ENCODE measurements at places on chromosomes 16 and 17.

- peak; percentile 9 for DNase-seq
These were observed 91.5 kb upstream of the TMEM97 start for GRCh38 chr17:28227316-28228108.

- DNase-seq = peak; percentile 88
These were observed 27.6 kb downstream of the STAT5B start for GRCh38 chr17:42248351-42249179.

DNA sequence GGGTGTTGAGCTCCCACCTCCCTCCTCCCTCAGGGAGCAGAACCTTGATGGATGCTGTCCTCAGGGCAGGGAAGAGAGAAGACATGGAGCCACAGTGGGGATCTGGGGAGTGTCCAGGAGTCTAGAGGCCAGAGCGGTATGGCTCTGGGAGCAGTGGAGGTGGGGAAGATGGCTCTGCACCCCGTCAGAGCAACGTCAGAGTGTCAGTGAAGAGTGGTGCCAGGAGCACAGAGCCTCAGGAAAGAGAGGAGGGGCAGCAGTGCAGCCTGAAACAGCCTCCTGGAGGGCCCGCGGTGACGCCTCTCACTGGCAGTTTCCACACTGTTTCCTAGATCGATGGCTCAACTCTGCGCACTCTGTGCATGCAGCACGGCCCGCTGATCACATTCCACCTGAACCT is 23.2 kb upstream of the SLC5A11 start:
- no peak for DNase-seq

DNA sequence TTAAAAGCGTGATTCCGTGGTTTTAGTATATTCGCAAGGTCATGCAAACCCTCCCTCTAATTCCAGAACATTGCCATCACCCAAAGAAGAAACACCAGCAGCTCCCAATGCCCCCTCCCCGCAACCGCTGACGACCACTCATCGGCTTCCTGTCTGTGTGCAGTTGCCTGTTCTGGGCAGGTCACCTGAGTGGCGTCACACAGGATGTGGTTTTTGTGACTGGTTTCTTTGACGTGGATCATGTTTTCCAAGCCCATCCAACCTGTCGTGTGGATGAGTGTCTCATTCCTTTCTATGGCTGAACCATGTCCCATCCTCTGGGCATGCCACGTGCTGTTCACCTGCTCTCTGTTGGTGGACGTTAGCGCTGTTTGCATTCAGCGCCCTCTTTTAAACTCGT is 8.2 kb upstream of the ATP2C2 start:
- peak; percentile 4 for DNase-seq

- no peak for DNase-seq
These were observed 3.5 kb upstream of the RPRML start for GRCh38 chr17:46982577-46982976.

GRCh38 chr16:1789643-1790045 is 3.9 kb downstream of the IGFALS start:
- DNase-seq = no peak

- no peak for DNase-seq
These were observed 3.9 kb upstream of the TPPP3 start for GRCh38 chr16:67397036-67397801.

- no peak for DNase-seq
These were observed 2.5 kb upstream of the CDH3 start for GRCh38 chr16:68642436-68643101.

GRCh38 chr17:64502021-64502420 is 4.1 kb downstream of the DDX5 start:
- no peak for DNase-seq

- no peak for DNase-seq
These were observed 9.5 kb downstream of the CYB561 start for GRCh38 chr17:63436523-63437110.

DNA sequence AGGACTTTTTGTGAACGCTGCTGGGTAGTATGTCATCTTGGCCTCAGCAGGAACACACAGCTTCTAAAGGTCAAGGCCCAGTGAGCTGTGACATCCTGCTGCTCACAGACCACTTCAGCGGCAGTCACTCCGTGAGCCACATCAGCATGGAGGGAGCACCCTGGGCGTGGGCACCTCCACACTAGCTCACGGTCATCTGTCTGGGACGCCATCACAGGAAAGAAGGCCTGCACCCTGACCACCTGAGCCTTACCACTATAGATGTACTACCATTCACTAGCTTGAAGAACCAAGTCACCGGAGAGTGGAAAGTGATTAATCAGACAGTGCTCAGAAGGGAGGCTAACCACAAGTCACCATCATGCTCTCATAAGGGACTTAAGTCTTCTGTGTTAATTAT is 3.3 kb downstream of the AXIN1 start:
- DNase-seq = no peak

DNA sequence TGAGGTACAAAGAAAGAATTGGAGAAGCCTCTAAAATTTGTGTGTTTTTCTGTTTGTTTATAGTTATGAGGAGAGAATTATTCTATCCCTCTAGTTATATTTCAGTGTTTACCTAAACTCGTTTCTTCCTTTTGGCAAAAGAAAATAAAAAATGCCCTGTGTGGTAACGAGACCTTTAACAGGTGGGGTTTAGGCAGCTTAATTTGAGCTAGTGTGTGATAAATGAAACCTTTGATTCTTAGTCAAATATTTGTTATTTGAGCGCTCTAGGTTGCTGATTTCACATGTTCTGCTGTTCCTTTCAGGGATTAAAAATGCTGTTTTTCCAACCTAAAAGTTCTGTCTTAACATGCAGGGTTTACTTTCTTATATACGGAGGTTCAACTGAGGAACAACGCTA is 17.5 kb downstream of the ERCC4 start:
- DNase-seq = no peak

DNA sequence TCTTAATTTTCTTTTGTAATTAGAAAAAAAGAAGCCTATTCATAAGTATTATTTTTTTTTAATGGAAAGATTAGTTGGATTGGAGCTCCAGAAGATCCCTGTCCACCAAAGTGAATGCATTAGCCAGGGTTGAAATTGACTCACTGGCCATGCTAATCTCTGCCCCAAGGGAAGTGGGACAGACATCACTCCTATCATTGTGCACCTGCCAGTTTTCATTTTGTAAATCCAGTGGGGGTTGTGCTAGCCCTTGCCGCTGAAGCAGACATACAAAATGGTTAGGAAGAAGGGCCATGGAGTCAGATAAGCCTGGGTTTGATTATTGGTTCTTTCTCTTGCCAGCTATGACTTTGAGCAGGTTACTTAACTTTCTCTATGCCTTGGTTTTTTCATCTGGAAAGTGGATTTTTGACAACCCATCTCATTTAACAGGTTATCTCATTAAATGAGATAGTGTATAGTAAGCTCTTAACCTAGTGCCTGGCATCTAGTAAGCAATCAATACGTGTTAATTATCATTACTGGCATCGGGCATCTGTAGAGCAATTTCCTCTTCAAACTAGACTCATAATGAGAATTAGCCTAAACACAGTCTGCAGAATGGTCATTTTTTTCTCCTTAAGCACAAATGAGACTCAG is 216.9 kb downstream of the IRX3 start:
- DNase-seq = no peak

GRCh38 chr17:40625311-40625710 is 22.3 kb downstream of the SMARCE1 start:
- DNase-seq = no peak

DNA sequence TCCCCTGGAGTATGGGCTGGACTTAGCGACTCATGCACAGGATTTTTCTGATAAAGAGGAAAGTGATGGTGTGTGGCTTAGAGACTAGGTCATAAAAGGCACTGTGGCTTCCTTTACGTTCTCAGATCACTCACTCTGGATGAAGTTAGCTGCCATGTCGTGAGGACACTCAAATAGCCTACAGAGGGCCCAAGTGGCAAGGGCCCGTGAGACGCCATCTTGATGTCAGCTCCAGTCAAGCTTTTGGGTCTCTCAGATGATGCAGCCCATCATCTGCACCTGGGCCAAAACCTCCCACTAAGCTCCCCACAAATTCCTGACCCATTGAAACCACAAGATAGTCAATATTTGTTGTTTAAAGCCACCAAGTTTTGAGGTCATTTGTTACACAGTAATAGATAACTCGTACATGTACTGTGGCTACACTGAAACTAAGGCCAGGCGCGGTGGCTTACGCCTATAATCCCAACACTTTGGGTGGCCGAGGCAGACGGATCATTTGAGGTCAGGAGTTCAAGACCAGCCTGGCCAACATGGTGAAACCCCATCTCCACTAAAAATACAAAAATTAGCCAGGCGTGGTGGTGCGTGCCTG is 14.7 kb downstream of the ST6GALNAC2 start:
- no peak for DNase-seq

- DNase-seq = no peak
These were observed at the start of gene VAT1L for GRCh38 chr16:77788181-77789084. Gene VAT1L (plus strand): TSS chr16:77788564. CDS start chr16:77788683, 119 bp downstream.

DNA sequence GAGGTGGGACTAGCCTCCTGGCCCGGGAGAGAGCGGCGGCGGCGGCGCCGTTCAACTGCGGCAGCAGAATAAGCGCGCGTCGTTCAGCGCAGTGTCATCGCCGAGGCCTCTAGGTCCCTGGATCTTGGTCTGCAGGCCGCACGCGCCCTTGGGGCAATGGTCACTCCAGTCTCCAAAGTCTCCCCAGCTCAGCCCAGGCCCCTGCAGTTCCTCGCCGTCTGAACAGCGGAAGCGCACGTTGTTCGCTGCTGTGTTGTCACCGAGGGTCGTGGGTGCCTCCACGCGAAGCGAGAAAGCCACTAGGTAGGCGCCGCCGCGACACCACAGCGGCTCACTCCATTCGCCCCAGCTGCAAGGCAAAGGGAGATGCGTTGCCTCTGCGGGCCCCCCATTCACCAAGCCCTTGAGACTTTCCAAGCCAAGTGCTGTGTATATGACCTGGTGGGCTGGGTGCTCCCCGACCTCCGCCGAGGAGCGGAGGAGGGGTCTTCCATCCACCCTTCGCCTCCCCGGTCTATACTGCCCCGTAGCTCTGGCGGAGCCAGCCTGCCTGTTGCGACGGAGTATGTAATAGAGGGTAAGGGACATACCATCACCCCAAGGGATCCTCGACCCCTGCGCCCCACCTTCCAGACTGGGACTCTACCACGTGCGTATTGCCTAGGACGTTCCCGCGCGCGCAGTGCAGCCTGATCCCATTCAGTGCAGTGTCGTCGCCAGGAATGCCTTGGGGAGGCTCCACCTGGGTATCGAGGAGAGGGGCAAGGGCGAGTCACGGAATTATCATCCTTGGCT is 656 bp downstream of the VMO1 start:
- DNase-seq = no peak

DNA sequence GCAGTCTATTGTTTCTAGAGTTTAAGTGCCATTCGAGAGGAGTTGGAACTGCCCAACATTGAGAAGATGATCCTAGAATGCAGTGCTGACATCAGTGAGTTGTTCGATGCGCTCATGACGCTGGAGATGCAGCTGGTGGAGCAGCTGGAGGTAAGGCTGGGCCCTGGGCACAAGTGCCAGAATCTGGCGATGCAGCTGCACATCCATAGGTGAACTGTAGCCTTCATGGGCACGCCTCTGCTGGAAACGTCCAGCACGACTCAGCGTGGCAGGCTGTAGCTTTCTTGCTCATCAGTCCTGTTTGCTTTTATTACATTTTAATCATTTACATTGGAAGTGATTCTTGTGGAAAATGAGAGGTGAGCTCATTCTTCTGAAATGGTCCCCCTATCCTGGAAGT is 31.7 kb downstream of the DRC3 start:
- DNase-seq = no peak

- DNase-seq = no peak
These were observed 13.5 kb downstream of the KIAA0753 start for GRCh38 chr17:6627019-6627418.

DNA sequence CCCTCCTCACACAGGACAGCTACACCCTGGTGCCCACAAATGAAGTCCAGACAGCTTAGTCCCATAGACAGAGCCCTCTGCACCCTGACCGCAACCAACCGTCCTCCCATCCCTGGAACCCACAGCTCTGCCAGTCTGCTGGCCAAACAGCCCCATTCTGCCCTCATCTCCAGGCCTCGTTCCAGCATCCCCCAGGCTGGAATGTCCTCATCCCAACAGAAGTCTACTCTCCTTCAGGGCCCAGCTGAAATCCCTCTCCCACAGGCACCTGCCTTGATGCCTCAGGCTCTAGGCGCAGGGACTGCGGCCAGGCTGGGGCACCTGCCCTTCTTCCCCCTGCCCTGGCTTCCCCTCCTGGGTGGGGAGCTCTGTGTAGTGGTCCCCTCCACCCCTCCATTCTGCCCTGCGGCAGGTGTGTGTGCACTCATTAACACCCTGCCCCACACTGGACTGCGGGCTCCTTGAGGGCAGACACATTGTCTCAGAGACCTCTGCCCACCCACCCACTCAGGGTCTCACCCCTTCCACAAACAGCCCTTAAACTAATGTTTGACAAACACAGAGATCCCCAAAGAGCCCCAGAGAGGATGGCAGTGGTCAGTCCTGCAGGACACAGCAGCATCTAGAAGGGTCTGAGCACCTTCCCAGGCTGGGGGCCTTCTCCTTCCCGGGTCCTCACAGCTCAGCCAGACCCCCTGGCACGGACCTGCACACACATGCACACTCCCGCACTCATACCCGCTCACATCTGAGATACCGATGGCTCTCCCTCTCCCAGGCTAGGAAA is 820 bp downstream of the GRIN2C start:
- DNase-seq = no peak

DNA sequence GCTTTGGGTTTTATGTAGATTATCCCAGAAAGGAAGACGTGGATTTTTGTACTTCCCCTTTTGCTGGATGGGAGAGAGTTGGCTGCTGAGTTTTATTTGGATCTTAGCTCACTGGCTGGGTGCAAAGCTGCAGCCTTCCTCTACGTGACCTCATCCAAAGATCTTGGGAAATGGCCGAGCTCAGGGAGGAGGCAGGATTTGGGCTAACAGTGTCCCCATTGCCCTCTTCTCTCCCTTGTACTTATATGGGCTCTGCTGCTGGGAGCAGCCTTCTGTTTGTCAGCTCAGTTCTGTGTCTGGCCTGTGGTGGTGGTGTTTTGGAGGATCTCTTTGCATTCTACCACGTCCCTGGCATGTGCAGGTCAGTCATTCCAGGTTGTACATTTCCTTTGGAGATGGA is 2.0 kb downstream of the AOC3 start:
- DNase-seq = no peak

DNA sequence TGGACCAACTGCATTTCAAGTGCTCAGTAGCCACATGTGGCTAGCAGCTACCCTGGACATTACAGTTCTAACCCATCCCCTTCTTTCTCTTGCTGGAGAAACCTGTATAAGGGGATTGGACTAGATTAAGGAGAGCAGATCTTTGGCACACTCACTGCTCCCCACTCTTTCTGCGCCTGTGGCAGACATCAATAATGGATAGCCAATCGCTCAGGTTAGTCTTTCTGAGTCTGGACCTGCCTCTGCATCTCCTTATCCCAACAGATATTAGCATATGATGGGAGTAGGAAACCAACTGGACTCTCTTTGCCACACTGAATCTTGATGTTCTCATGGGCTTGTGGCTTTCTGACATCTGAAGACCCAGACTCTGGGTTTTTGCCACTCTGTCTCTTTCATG is 81.7 kb downstream of the IRX5 start:
- DNase-seq = no peak

DNA sequence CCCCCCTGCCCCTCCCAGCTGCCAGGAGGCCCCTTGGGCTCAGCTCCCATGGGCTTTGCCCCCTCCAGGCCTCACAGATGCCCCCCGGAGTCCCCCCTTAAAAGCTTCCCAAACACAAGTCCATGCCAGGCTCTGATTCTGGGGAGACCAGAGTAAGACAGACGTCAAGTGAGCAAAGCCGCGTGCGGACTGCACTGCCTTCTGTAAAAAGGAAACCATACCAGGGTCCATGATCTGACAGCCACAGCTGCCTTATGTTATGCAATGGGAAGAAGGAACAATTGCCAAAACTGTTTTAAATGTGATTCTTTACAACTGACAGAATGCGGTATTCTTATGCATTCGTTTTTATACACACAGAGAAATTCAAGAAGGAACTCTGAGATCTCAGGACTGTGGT is 17.9 kb upstream of the HEXD start:
- no peak for DNase-seq
